ENCODE measurements at places on chromosomes 5 and 9. TPM values are rescaled to one million over a fixed set of nuclear protein-coding genes. Genes with fewer than 3 reads are reported as not detected.

Gene C5
- 0.90 TPM for total RNA-seq

Gene MLANA
- total RNA-seq: not detected

Gene GLIPR2
- 25.9 TPM for total RNA-seq

Gene PCDHGA2
- not detected for total RNA-seq

GRCh38 chr5:38553001-38553521 is 3.4 kb downstream of the LIFR start:
- DNase-seq: no peak

GRCh38 chr9:136856079-136856476 is 3.9 kb downstream of the MAMDC4 start:
- DNase-seq: no peak

DNA sequence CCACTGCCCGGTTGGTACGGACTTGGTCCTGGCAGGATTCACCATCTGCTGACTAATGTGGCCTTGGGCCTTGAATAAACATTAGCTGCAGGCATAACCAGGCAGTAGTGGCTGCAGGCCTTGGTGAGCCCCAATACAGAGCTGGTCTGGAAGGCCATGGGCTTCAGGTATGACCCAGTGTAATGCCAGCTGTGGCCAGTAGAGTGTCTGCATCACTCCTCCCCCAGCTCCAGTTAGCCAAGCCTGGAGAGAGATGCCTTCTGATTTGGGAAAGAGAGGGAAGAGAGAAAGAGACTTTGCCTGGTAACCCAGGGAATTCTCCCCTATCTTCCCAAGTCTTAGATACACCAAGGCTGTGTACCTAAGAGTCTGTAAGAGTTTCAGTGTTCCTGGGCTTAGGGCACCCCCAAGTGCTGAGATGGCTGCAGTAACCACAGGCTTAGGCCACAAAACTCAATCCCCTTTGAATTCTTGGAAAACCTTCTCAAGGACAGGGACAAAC is 5.6 kb upstream of the C5 start:
- DNase-seq: no peak

DNA sequence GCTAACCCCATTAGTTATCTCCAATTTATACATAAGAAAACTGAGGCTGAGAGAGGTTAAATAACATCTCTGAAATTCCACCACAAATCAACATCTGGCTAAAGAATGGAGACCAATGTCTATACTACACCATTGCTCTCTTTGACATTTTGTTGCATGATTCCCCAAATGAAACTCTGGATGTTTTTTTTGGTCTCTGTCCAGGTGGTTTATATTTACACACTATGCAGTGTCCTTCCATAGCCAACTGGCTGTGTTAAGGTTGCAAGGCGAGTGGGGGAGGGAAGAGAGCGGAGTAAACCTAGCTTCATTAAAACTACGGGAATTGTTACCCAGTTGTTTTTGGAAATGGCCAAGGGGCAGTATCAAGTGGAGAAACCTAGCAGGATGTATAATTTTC is 67.2 kb downstream of the KIF4B start:
- no peak for DNase-seq

DNA sequence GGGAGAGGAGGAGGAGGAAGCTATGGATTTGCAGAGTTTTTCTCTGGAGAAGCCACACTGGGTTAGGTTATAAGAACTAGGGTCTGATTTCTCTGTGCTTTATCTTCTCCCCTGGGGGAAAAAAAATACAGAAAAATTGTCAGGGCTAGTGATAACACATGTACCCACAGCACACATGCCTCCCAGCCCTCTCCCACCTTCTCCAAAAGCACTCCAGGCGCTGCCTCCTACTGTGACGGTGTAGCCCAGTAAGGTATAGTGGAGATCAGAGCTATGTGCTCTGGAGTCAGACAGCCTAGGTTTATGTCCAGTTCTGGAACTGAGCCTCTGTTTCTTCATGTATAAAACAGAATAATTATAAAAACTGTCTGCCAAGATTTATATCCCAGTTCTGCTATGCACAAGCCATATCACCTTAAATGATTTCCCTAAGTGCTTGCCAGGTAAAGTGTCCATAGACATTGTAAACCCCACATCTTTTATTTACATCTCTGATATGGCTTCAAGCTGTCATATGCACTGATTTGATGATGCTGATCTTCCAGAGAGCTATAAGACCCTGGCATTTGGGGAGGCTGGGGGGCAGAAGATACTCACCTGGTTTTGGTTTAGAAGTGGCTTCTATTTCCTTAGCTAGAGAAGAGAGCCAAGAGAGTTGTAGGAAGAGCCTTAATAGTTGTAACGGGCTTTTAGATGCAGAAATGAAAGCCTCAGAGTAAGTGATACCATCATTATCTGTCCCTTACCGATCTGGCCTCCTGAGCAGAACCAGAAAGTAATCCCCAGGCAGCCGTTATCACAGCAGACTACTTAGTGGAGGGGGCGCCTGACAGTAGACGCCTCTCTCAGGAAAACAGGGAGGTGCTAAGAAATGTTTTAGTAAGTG is 7.6 kb downstream of the SLC1A3 start:
- DNase-seq: no peak

GRCh38 chr9:122053567-122054350 is 39.3 kb downstream of the TTLL11 start:
- no peak for DNase-seq

All from T-cell (primary cell).